ENCODE measurements at places on chromosomes 3 and 15. TPM values are rescaled to one million over a fixed set of nuclear protein-coding genes. Genes with fewer than 3 reads are reported as not detected.

EFCC1 gene
- 2.8 TPM for total RNA-seq

HIGD2B gene
- total RNA-seq: not detected

FES gene
- 0.16 TPM for total RNA-seq

USF3 gene
- 8.1 TPM for total RNA-seq

PARP15 gene
- not detected for total RNA-seq

NPAP1 gene
- not detected for total RNA-seq

- H3K27me3 ChIP-seq: no peaks in the 10 kb centered on the region
- no peak overlapping the region for H3K27ac ChIP-seq
- H3K4me1 ChIP-seq: peaks cover 8% of the 10 kb centered on the region
- H3K36me3 ChIP-seq: no peaks in the 10 kb centered on the region
- no peak for DNase-seq
Observed at GRCh38 chr3:159739969-159740368, 248.7 kb upstream of the IL12A start.

DNA sequence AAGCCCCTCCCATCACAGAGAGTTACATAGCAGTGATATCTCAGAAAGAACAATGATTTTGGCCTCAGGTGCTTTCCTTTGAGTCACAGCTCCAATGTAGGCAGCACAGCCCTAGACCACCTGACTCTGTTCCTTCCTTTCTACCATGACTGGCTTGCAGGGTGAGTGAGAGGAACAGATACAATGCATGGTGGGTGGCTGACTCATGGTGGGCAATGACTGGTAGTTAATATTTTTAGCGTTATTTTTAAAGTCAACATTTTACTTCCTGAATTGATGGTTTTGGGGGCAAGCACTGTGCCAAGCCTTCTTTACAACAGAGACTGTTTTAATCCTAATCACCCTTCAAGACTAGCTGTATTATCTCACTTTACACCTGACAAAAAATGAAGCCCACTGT, 32.8 kb upstream of the ST3GAL6 start:
- H3K36me3 ChIP-seq: no peaks in the 10 kb centered on the region
- no peak overlapping the region for H3K27ac ChIP-seq
- no peak overlapping the region for H3K4me3 ChIP-seq
- peaks cover 16% of the 10 kb centered on the region for H3K4me1 ChIP-seq
- peaks cover 63% of the 10 kb centered on the region for H3K27me3 ChIP-seq

DNA sequence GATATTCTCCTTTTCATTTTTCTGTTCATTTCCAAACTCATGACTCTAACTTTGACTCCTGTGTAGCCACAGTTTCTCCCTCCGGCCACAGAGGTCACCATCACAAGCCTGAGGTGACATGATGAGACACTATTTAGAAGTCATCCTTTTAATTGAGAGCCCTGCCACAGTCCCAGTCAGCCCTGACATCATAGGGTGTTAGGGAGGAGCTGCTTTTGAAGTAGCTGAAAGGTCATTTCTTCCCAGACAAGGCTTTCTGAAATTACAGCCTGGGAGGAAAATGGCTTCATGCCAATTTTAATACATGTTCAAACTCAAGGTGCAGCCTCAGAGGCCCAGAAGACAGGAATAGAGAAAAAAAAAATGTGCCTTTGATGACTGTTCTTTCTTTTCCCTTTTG, 532.8 kb upstream of the TGFBR2 start:
- H3K27ac ChIP-seq: no peak overlapping the region
- no peaks in the 10 kb centered on the region for H3K4me1 ChIP-seq
- no peak for DNase-seq
- no peaks in the 10 kb centered on the region for H3K36me3 ChIP-seq

DNA sequence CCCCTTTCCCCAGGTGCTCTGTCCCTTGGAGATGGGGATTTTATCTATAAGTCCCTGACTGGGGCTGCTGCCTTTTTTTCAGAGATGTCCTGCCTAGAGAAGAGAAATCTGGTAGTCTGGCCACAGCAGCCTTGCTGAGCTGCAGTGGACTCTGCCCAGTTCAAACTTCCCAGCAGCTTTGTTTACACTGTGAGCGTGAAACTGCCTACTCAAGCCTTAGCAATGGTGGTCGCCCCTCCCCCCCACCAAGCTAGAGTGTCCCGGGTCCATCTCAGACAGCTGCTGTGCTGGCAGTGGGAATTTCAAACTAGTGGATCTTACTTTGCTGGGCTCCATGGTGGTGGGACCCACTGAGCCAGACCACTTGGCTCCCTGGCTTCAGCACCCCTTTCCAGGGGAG, 38.9 kb downstream of the TMEM266 start:
- H3K36me3 ChIP-seq: no peaks in the 10 kb centered on the region
- H3K4me3 ChIP-seq: no peak overlapping the region
- DNase-seq: no peak
- peaks cover 2% of the 10 kb centered on the region for H3K27me3 ChIP-seq
- no peaks in the 10 kb centered on the region for H3K4me1 ChIP-seq

- no peak for DNase-seq
- H3K27ac ChIP-seq: no peak overlapping the region
- no peaks in the 10 kb centered on the region for H3K36me3 ChIP-seq
- H3K4me1 ChIP-seq: peaks cover 8% of the 10 kb centered on the region
- H3K27me3 ChIP-seq: no peaks in the 10 kb centered on the region
- no peak overlapping the region for H3K4me3 ChIP-seq
Observed at GRCh38 chr3:31724651-31725050, 191.9 kb downstream of the STT3B start.

DNA sequence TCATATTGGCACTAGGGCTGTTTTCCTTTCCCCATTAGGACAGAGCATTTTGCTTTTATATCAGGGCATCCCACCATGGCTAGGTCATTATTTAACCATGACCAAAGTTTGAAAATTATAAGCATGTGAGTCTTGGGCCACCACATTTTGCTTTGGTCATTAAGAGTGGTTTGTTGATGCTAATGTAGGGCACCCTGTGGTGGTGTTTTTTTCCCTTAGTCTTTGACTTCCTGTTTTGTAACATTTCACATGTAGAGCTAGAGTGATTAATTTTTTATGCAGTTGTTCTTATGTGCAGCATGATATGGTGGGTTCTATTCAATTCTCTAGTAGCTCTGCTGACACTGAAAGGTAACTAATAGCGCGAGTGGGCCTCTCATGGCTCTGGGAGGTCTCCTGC, 249.6 kb upstream of the ROBO1 start:
- no peaks in the 10 kb centered on the region for H3K27me3 ChIP-seq
- no peak for DNase-seq
- H3K36me3 ChIP-seq: no peaks in the 10 kb centered on the region

DNA sequence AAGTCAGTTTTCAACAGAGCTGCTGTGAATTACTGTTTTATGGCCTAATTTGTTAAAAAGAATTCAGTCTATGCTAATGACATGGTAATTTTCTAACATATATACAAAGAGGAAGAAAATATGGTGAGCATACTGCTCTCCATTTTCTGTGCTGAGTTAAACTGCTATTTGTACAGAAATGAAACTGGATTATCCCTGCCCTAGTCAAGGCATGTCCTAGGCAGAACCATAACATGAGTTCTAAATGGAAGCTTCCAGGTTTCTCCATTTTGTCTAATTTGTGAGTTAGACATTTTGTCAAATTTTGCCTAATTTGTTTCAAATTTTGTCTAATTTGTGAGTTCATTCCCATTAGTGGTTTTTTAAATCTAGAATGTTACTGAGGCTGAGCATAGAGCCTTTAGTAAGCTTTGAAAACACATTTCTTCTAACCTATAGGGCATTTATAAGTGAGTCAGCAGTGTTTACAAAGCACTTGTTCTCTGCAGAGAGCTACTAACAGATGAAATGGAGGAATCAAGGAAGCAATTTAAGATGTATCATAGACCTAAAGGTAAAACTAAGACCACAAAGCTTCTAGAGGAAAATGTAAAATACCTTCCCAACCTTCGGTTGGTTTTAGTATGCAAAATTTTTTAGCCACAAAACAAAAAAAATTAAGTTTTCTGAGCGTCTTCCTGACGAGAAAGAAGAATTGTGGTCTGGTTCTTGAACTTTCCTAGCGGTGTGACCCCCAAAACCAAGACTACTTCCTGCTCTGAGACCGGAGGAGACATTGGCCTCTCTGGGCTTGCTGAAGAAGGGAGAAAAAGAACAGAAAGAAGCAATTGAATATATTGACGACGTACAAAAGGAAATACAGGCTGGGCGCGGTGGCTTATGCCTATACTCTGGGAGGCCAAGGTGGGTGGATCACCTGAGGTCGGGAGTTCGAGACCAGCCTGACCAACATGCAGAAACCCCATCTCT, 9.8 kb downstream of the P2RY14 start:
- 0 out of 2 replicates have a peak, but pooled peaks cover 2% of the 10 kb centered on the region for H3K27me3 ChIP-seq
- no peaks in the 10 kb centered on the region for H3K36me3 ChIP-seq
- DNase-seq: no peak
- H3K4me3 ChIP-seq: no peak overlapping the region
- peaks cover 43% of the 10 kb centered on the region for H3K4me1 ChIP-seq

GRCh38 chr15:78533331-78533730, 6.9 kb upstream of the PSMA4 start:
- H3K36me3 ChIP-seq: no peaks in the 10 kb centered on the region
- no peak overlapping the region for H3K4me3 ChIP-seq

DNA sequence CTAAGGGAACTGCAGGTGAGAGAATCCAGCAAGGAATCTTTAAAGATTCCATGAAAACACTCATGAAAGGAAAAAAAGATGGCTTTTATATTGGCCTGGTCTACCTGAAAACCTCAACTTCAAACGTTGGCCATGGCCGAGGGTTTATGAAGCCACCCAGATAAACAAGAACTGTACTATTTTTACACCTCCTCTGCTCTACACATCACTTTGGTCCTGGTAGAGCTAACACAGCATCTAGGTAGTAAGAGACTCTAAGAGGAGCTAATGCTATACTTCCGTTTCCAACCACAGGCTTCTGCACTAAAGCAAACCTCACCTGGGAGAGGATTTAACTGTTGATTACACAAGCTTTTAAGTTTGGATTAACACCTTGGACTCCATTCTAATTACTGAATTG, 466.2 kb downstream of the FGF12 start:
- H3K4me1 ChIP-seq: no peaks in the 10 kb centered on the region
- no peak overlapping the region for H3K27ac ChIP-seq
- H3K27me3 ChIP-seq: no peaks in the 10 kb centered on the region
- no peak for DNase-seq

DNA sequence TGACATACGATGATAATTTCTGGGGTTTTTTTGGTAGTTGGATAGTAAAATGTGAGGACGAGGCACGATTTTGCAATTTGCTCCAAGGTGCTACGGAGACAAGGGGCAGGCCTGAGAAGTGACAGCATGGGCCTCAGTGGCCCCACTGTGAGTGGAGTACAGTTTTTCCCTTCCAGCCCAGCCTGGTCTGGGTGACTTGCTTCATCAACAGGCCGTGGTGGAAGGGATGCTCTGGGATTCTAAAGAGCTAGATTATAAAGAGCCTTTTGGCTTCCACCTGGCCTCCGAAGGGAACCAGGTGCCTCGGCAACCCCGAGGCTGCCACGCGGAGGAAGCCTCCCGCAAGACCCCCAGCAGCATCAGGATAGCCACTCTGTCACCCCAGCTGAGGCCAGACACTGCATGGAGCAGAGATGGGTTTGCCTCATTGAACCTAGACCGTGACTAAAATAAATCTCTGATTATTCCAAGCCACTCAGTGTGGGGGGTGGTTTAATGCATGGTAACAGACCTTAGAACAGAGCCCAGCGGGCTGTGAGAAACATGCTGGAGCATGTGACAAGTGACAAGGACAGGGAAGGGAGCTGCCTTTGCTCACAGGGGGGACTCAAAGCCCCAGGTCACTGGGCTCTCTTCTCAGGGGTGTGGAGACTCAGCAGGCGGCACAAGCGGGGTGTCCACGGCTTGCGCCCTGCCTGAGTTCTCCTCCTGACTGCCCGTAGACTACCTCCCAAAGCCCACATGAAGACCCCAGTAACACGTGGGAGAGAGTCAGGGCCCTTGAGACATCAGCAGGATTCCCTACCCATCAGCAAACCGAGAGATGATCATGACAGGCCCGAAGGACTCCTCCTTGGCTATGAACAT, 22.6 kb upstream of the SLC41A3 start:
- DNase-seq: no peak
- H3K4me3 ChIP-seq: no peak overlapping the region
- peaks cover under 1% of the 10 kb centered on the region for H3K4me1 ChIP-seq

DNA sequence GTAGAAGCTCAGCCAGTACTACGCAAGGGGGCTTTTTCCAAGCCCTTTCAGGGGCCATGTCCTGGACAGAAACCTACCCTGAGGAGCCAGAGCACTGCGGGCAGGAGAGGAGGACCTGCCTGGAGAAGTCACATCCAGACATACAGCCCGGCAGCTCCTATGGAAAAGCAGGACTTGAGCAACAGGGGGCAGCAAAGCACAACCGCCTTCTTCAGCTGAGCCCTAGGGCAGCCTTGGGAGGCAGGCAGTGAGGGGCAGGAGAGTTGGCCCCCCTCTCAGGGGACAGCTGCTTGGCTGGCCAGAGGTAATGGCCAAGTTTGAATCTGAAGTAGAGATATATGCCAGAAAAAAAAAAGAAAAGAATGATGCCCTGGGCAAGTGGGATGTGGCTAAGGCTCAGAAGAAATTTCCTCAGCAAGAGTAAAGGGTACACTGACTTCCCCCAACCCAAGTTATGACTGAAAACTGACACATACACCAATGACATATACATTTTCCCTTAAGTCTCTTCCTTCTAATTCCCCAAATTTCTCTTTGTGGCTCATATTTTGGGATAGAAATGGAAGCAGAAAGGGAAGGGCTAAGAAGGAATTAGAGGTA, 56.9 kb downstream of the CYP19A1 start:
- DNase-seq: peak; percentile 53
- H3K36me3 ChIP-seq: no peaks in the 10 kb centered on the region
- H3K4me1 ChIP-seq: no peaks in the 10 kb centered on the region
- H3K27ac ChIP-seq: no peak overlapping the region
- no peak overlapping the region for H3K4me3 ChIP-seq
- peaks cover 13% of the 10 kb centered on the region for H3K27me3 ChIP-seq

DNA sequence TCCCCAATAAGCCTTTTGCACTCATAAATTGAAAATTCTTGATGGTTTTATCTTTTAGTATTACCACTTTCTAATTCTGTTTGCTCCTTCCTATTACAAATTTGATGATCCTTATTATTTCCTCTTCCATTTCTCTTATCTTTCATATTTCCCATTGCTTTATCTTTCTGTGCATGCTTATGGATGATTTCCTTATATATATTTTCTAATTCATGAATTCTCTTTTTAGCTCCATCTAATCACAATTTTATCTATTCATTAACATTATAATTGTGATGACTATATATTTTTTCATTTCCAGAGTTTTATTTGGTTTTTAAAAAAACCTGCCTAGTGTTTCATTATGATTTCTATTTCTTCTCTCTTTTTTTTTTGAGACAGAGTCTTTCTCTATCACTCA, 17.9 kb downstream of the FOXL2NB start:
- H3K27ac ChIP-seq: no peak overlapping the region
- H3K27me3 ChIP-seq: peaks cover 10% of the 10 kb centered on the region
- H3K4me1 ChIP-seq: peaks cover 8% of the 10 kb centered on the region
- no peaks in the 10 kb centered on the region for H3K36me3 ChIP-seq

- no peak overlapping the region for H3K27ac ChIP-seq
- H3K27me3 ChIP-seq: no peaks in the 10 kb centered on the region
- peaks cover 10% of the 10 kb centered on the region for H3K4me1 ChIP-seq
Observed at GRCh38 chr3:122410639-122411038, 5.2 kb downstream of the WDR5B start.

- DNase-seq: no peak
- H3K36me3 ChIP-seq: peaks cover 35% of the 10 kb centered on the region
- H3K4me3 ChIP-seq: peak overlapping the region; percentile 88
- H3K27me3 ChIP-seq: no peaks in the 10 kb centered on the region
Observed at GRCh38 chr3:52456169-52456799, 880 bp downstream of the NISCH start.

Measured in SJSA1 (cell line).